ENCODE measurements at places on chromosomes 1 and 21. TPM values are rescaled to one million over a fixed set of nuclear protein-coding genes. Genes with fewer than 3 reads are reported as not detected.

DNA sequence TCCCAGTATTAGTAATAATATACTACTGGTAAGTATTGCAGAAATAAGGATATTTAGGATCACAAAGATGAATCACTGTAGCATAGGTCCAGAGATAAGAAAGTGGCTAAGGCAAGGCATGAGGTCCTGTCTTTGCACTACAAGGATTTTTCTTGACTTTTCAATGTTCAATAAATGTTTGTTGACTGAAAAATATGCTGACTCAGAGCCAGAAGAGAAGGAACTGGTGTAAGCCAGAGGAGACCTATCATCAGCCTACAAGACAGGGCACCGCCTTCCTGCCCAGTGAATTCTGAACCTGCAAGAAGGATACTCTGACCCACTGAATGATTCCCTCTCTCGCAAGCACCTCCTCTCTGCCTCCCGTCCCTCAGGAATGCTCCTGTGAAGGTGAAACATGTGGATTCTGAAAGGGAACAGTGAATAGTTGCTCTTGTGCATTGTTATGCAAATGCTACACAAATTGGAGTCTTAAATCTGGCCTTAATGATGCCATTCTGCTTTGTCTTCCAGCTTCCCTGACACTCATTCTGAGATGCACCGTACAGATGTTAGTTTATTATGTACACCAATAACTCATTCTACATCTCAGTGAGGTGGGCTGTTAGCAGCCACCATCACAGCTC lies 540.0 kb downstream of the OMA1 start:
- DNase-seq, result peak; percentile 87
- H3K27me3 ChIP-seq, result no peaks in the 10 kb centered on the region
- H3K27ac ChIP-seq, result no peak overlapping the region

- no peak overlapping the region for H3K27ac ChIP-seq
- no peak overlapping the region for H3K4me3 ChIP-seq
- no peak for DNase-seq
- H3K4me1 ChIP-seq, result no peaks in the 10 kb centered on the region
- H3K36me3 ChIP-seq, result peaks cover 64% of the 10 kb centered on the region
Observed at GRCh38 chr1:6535214-6535613, 19.1 kb downstream of the NOL9 start.

GRCh38 chr1:225823811-225824261 lies 13.9 kb downstream of the EPHX1 start:
- H3K4me3 ChIP-seq, result no peak overlapping the region
- H3K27ac ChIP-seq, result peak overlapping the region; percentile 22
- DNase-seq, result no peak
- H3K27me3 ChIP-seq, result no peaks in the 10 kb centered on the region

- H3K27ac ChIP-seq, result no peak overlapping the region
- DNase-seq, result no peak
- H3K4me1 ChIP-seq, result no peaks in the 10 kb centered on the region
- no peaks in the 10 kb centered on the region for H3K36me3 ChIP-seq
- H3K4me3 ChIP-seq, result no peak overlapping the region
Observed at GRCh38 chr1:107436552-107437241, 295.9 kb downstream of the NTNG1 start.

GRCh38 chr21:43783098-43783700 lies 6.2 kb upstream of the RRP1 start:
- H3K36me3 ChIP-seq, result no peaks in the 10 kb centered on the region
- no peak for DNase-seq
- no peaks in the 10 kb centered on the region for H3K27me3 ChIP-seq

DNA sequence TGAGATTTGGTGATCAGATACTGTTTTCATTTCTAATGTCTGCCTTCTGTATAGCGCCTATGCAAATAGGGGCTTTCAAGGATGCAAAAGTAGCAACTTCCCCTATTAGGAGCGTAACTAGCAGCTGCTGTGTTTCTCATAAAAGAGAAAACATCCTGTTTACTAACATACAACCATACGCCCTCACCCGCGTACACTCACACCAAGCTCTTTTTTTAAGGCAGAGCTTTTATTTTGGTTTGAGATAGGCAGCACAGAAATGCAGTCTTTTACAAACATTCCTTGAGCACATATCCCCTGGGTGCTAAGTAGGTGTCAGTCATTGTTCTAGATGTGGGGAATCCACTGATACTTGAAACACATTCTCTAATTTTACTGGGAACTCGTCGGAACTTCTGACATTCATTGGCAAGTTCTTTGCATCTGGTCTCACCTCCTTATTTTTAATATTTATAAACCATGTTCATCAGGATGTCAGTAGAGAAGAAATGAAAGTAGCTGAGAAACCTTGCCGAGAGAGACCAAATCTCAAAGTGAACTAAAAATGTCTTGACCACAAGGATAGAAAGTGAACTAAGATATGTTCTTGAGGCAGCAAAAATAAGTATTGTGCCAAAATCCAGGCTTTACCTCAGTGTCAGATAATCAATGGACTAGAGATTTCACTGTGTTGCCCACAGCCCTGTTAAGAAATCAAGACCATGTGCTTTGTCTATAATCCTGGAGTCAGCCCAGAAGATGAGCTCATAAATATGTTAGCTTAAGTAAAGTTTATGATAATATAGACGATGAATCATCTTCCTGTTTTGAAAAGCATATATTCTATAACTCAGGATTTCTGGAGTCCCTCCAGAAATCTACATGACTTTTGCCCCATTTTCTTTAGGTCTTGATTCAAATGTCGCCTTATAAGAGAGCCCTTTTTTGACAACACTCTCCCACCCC lies 350.9 kb downstream of the ST6GALNAC3 start:
- no peak overlapping the region for H3K27ac ChIP-seq
- H3K4me1 ChIP-seq, result peaks cover 5% of the 10 kb centered on the region
- peak; percentile 48 for DNase-seq
- H3K4me3 ChIP-seq, result peak overlapping the region; percentile 19
- H3K36me3 ChIP-seq, result no peaks in the 10 kb centered on the region

DNA sequence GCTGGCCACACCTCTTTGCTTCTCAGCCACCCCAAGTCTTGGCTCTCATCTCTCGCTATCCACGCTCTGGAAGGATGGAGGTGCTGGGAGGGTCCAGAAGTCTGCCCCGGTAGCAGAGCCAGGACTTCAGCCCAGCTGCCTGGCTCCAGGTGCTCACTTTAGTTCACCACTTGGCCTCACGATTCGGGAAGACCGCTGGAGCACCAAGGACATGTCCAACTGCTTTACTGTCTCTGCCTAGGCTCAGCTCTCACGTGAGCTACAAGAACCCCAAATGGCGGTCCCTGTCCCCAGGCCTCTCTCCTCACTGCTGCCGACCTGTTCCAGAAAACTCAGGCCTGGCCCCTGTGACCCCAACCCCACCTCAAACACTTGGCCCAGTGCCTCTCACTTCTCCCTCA lies 3.4 kb downstream of the TRIM11 start:
- H3K4me3 ChIP-seq, result no peak overlapping the region
- H3K27me3 ChIP-seq, result no peaks in the 10 kb centered on the region
- no peaks in the 10 kb centered on the region for H3K4me1 ChIP-seq
- peak; percentile 29 for DNase-seq

GRCh38 chr1:218671573-218671972 lies 326.4 kb downstream of the TGFB2 start:
- no peak overlapping the region for H3K4me3 ChIP-seq
- H3K27me3 ChIP-seq, result no peaks in the 10 kb centered on the region
- no peak for DNase-seq
- H3K4me1 ChIP-seq, result peaks cover 4% of the 10 kb centered on the region
- H3K36me3 ChIP-seq, result no peaks in the 10 kb centered on the region

- DNase-seq, result no peak
- H3K27ac ChIP-seq, result no peak overlapping the region
- no peaks in the 10 kb centered on the region for H3K4me1 ChIP-seq
- no peaks in the 10 kb centered on the region for H3K36me3 ChIP-seq
Observed at GRCh38 chr1:171901245-171901644, 59.9 kb downstream of the DNM3 start.

DNA sequence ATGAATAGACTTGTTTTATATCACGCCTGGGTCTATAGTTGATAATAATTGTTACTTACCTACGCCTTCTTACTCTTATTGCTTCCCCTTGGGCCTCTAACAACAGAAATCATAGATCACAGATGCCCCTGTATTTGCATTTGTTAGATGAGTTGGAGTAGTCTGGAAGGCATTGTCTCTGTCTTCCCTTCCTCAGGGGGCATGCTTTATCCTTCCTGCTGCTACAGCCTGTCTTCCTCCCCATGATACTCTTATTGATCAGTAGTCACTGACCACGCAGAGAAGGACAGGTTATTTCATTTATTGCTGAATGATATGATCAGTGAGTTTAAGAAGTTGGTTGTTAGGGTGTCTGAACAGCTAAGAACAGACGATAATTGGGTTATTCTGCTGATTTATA lies 98.4 kb downstream of the DNM3 start:
- no peaks in the 10 kb centered on the region for H3K36me3 ChIP-seq
- no peaks in the 10 kb centered on the region for H3K27me3 ChIP-seq

DNA sequence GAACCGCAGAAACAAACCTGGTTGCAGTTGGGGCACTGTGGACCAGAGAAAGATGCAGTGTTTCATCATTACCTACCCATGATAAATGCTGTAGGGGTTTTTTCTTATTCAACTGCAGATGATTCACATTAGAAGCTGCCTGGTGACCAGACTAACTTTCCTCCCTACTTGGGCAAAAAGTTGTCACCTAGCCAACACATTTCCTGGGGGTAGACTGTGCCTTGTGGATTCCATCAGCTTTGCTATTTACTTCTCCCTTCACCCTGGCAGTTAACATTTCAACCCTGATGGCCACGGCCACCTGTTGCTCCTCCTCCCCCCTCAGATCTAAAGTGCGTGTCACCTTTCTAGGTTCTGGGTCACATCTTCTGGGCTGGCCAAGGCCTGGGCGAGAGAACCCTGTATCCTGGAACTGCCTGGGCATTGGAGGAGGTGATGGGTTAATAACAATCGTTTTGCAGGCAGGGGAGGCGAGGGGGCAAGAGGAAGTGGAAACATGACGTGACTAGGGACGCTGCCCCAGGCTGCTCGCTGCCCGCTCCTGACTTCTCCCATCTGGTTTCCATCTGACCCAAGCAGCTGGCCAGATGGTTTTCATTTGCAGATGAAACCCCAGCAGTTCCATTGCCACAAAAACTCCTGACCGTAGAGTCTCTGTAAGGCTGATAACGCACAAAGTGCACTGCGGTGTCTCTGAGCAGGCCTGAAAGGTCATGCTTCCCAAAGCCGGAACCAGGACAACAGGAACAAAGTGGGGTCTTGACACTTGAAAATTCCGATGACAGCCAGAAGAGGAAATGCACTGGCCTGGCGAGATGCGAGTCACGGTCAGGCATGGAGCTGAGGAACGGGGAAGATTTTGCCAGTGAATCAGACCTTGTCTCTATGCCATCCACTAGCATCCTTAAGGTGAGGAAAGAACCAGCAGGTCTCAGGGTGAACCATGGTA lies 36.6 kb downstream of the CAPZB start:
- no peaks in the 10 kb centered on the region for H3K27me3 ChIP-seq
- H3K27ac ChIP-seq, result no peak overlapping the region
- H3K4me1 ChIP-seq, result peaks cover 16% of the 10 kb centered on the region
- DNase-seq, result peak; percentile 65
- H3K36me3 ChIP-seq, result peaks cover 24% of the 10 kb centered on the region

- H3K27ac ChIP-seq, result no peak overlapping the region
- H3K36me3 ChIP-seq, result no peaks in the 10 kb centered on the region
- no peaks in the 10 kb centered on the region for H3K27me3 ChIP-seq
- H3K4me1 ChIP-seq, result no peaks in the 10 kb centered on the region
Observed at GRCh38 chr1:44681905-44682882, 7.7 kb downstream of the ARMH1 start.

DNA sequence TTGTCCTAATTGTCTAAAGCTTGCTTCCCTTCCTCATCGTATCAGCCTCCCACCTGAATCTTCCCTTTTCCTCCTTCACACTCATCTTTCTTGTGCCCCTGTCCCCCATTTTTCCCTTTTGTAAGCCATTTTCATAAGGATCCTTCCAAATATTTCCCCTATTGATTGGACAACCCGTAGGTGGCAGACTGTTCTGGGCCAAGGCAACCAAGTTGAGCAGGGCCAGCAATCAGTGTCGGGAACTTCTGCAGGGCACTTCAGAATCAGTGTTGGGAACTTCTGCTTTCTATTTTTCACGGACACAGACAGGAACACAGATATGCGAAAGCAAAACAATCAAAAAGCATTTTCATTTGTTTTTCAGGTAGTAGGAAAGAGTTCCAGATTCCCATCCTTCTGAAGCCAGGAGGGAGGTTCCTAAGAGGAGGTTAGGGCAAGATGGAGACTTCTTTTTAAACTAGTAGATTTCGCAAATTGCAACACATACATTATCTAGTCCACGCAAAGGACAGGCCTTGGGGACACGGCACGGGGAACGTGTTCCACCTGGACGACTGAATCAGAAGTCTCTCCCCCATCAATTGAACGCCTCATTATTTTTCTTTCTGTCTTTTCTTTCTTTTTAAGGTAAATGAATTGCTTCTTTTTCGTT lies 691 bp upstream of the MPZL1 start:
- no peaks in the 10 kb centered on the region for H3K4me1 ChIP-seq
- H3K4me3 ChIP-seq, result peak overlapping the region; percentile 86
- no peaks in the 10 kb centered on the region for H3K36me3 ChIP-seq

DNA sequence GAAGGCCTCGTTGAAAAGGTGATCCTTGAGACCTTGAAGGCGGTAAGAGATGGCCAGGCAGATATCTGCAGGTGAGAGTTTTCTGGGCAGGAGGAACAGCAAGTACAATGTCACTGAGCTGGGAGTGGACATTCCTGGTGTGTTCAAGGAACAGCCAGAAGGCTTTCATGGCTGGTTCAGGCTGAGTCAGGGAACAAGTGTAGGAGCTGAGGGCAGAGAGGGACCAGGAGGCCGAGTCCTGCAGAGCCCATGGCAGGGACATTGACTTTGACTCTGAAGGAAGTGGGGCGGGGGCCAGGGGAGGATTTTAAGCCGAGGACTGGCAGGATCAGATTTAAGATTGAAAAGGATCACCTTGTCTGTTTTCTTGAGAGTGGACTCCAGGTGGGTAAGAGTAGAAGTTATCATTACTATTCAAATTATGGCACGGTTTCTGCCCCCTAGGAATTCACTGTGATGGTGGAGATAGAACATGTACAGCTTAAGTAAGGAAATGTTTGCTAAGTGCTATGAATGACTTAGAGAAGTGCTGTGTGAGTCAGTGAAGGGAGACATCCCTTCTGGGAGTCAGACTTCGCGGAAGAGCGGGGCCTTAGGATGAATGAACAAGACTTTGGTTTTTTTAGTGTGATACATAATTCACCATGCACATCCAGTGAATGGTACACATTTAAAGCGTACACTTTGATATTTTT lies 202.3 kb downstream of the KIF26B start:
- H3K27me3 ChIP-seq, result no peaks in the 10 kb centered on the region
- no peak overlapping the region for H3K27ac ChIP-seq
- no peak for DNase-seq
- no peaks in the 10 kb centered on the region for H3K4me1 ChIP-seq
- no peaks in the 10 kb centered on the region for H3K36me3 ChIP-seq
- no peak overlapping the region for H3K4me3 ChIP-seq

The OR6Y1 gene
- not detected for total RNA-seq

The SPATA21 gene
- total RNA-seq, result 0.27 TPM

The TMEM125 gene
- 19.7 TPM for total RNA-seq

The TRIM67 gene
- not detected for total RNA-seq

The MATN1 gene
- total RNA-seq, result not detected

The MYOC gene
- not detected for total RNA-seq

The VCAM1 gene
- 1.7 TPM for total RNA-seq

The CR1L gene
- total RNA-seq, result 1.9 TPM

The RGS16 gene
- 13.7 TPM for total RNA-seq

The EPHA10 gene
- total RNA-seq, result not detected
